Activated CD4-positive, alpha-beta memory T cell treated with anti-CD3 and anti-CD28 coated beads for 36 hours (primary cell): ENCODE measurements at places on chromosomes 1 and 21. TPM values are rescaled to one million over a fixed set of nuclear protein-coding genes. Genes with fewer than 3 reads are reported as not detected.

DNA sequence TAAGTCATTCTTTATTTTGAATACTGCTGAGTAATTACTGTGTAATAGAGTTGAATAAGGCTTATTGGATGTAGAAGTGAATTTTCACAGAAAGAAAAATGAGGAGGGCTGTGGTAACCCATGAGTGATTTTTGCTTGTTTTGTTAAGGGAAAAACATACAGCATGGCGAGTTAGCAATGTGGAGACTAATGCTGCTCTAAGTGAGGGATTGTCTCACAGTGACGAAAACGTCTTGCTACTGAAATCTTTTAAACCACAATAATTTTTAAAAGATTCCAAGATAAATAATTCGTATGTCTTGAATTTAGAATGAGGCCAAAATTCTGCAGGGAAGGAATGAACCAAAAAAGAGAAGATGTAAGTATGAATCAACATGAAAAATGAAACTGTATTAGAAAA is 16.2 kb upstream of the PLA2G4A start:
- DNase-seq = no peak

Gene ADCY10
- total RNA-seq = not detected

DNA sequence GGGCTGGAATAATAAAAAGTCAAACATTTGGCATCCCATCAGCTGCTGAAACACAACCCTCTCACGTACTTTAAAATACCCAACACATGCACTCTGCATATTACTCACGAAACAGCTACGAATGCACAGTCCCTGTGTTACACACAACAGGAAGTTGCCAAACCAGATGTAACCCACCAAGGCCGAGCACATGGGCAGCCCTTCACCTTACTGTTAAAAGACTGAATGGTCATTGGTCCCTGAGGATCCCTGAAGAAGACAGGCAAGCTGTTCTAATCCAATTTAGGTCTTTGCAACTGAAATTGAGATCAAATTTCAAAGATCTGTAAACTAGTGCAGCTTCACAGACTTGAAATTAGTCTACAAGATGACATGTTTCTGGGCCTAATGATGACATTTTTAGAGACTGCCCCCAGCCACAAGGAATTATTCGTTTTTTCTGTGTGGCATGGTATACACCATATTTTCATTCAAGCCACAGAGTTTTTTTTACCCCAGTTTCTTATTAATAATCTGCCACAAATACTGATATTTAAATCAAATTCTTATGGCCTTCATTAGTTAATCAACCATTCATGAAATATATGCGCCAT is 25.6 kb upstream of the IER5 start:
- DNase-seq = peak; percentile 61

Gene SLC35A3
- total RNA-seq = 18.3 TPM

Gene CCT8
- 431 TPM for total RNA-seq

Gene CA14
- total RNA-seq = not detected

- peak; percentile 41 for DNase-seq
Observed at GRCh38 chr1:152141971-152142584, 16.9 kb downstream of the RPTN start.

Gene RNF186
- not detected for total RNA-seq

DNA sequence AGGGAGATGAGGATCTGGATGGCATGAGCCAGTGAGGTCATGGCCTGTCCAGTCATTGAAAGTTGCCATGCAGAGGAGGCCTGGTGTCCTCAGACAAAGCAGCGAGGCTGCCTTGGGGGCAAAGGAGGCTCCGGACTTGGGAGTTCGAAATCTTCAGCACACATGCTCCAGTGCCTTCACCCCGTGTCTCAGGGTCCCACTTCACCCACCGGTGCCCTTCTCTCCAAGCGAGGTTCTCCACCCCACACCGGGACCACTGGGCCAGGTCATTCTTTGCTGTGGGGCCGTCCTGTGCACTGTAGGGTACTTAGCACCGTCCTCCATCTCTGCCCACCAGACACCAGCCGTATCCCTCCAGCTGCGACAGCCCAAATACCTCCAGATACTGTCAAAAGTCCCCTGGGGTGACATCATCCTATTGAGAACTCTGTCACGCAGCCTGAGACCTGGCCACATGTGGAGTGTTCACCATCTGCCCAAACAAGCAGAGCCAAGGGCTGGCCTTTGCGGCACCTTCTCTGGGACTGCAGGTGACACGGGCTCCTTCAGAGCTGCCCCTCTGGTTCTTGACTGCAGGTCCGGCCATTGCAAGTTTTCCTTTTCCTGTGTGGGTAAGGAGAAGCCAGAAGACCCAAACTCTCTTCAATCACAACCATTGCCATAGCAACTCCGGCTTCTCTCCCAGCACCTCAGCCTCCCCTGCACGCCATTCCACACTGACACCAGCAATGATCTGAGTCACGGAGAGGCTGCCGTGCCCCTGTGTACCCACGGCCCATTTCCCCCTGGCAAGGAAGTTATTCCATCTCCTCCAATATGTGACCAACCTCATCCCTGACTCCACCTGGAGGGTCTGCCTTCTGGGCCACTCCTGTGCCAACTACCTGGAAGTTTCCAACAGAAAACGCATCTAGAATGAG is 20.4 kb upstream of the PDE9A start:
- DNase-seq = no peak

Gene CELA3B
- total RNA-seq = not detected

DNA sequence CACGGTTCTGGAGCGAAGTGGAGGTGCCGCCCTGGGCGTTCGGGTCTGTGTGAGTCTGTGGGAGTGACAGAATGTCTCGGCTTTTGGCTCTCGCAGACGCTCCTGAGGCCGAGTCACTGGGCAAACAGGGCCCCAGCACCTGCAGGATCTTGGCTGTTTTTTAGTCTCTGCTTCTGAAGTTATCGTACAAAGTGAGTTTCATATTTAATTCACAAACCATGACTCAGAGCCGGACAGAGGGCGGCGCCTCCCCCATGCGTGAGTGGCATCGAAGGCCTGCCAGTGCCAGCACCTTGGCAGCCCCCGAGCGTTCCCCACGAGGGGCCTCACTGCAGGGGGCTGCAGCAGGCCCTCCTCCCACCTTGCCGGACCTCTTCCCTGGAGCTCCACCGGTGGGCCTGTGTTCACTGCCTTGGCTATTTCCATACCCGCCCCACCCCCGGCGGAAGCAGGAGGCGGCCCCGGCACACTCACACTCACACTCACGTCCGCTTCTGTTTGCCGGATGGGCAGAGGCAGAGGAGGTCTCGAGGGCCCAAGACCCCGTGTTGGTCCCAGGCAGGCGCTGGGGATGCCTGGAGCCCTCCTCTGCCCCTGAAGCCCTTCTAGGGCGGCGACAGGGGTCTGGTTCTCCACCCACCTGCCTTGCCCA is 56.3 kb downstream of the MORN1 start:
- DNase-seq = no peak

Gene PIK3R3
- 0.83 TPM for total RNA-seq

GRCh38 chr1:2528966-2529783 is 888 bp downstream of the HES5 start:
- DNase-seq = peak; percentile 58

DNA sequence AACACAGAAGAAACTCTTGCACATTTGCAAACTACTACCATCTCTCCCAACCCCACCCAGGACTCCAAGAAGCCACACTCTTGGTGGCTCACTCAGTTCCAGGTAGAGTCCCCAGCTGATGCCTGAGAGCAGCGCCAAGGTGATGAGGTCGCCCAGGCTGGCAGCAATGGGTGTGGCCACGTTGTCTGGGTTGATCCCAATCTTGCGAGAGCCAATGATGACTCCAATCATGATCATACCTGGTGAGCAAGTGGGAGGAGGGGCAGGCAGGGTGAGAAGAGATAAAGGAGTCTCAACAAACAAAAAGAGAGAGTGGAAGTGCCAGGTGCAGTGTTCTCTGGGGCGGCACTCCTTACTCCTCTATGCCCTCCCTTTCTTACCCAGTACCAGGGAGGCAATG is 14.4 kb downstream of the SLC41A1 start:
- no peak for DNase-seq

GRCh38 chr1:80893115-80893514 is 907.6 kb upstream of the ADGRL2 start:
- DNase-seq = no peak

Gene B4GALT2
- total RNA-seq = 26.1 TPM

- DNase-seq = no peak
Observed at GRCh38 chr1:198612471-198613260, 26.2 kb upstream of the PTPRC start.

Gene USH2A
- not detected for total RNA-seq

GRCh38 chr1:171434717-171435346 is 50.5 kb upstream of the PRRC2C start:
- peak; percentile 19 for DNase-seq

Gene EDARADD
- total RNA-seq = 7.0 TPM

DNA sequence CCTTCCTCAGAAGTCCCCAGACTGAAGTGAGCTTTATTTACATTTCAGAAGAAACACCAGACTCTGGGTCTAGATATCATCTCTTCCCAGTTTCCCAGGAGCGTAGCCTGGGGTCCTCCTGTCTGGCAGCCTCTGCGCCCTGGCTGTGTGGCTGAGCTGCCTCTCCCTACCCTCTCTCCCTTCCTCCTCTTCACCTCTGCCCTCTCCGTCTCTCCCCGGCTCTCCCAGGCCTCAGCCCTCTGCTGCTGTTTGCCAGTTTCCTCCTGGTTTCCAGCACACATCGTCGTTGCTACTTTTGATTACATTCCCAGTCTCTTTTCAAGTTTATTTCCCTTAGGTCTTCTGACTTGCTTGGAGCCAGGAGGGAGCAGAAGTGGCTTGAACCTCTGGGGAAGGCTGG is 91.1 kb upstream of the DISP3 start:
- DNase-seq = no peak

GRCh38 chr1:4512636-4513035 is 141.8 kb upstream of the AJAP1 start:
- no peak for DNase-seq

GRCh38 chr1:205124726-205125125 is 2.9 kb upstream of the RBBP5 start:
- DNase-seq = no peak

Gene CRYBG2
- total RNA-seq = 1.6 TPM

- no peak for DNase-seq
Observed at GRCh38 chr1:16266411-16267118, 29.6 kb upstream of the CPLANE2 start.

- peak; percentile 37 for DNase-seq
Observed at GRCh38 chr1:213070406-213070805, 19.4 kb downstream of the RPS6KC1 start.

GRCh38 chr1:167258858-167259257 is 38.2 kb downstream of the POU2F1 start:
- DNase-seq = no peak

Gene SYPL2
- total RNA-seq = not detected

GRCh38 chr21:39489380-39489924 is 37.7 kb downstream of the SH3BGR start:
- DNase-seq = no peak

Gene PODN
- not detected for total RNA-seq

DNA sequence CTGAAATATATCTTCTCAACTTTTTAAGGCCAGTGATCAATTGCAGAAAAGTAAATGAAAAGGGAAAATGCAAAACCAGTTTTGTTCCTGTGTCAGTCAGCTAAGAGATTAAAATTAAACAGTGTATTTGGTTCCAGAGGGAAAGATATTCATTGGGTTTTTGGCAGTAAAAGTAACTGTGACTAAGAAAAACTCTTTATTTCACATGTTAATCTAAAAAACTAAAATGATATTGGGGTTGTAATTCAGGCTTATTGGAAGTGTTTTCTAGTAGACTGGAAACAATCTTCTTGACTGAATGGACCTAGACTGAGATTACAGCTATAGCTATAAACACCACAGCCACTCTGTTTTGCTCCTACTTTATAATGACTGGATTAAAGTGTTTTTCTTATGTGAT is 413.9 kb downstream of the ADGRL2 start:
- DNase-seq = no peak

DNA sequence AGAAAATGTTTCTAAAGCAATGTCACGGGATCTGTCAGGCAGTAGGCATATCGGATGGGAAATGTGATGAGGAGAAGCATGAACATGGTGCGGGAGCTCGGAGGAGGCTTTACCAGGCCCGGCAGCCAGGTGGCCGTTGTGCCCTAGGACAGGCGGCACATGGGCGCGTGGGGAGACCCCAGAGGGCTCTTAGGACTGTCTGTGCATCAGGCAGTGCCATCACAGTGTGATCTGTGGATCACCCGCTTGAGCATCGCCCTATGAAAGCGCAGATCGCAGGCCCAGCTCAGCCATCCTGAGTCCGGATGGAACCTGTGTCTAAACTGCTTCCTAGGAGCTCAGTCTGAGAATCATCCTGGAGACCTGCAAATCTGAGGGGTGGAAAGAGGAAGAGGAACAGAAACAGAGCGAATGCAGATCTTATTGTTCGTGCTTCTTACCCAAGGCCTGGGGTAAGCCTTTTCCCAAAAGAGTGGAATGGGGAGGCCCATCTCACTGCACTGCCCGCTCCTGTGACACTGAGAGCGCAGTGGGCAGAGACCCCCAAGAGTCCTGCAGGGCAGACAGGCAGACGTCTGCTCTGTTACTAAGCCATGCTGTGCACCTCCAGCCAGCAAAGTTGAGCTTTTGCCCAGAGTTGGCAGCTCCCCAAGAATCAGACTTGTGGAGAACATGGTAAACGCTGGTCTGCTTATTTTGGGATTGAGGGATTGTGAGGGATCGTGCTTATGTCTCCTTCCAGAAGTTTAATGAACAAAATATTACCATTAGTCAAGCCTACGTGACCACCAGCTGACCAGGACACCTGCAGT is 251.0 kb downstream of the RHOU start:
- no peak for DNase-seq
